ENCODE measurements at places on chromosomes 2 and 18.

DNA sequence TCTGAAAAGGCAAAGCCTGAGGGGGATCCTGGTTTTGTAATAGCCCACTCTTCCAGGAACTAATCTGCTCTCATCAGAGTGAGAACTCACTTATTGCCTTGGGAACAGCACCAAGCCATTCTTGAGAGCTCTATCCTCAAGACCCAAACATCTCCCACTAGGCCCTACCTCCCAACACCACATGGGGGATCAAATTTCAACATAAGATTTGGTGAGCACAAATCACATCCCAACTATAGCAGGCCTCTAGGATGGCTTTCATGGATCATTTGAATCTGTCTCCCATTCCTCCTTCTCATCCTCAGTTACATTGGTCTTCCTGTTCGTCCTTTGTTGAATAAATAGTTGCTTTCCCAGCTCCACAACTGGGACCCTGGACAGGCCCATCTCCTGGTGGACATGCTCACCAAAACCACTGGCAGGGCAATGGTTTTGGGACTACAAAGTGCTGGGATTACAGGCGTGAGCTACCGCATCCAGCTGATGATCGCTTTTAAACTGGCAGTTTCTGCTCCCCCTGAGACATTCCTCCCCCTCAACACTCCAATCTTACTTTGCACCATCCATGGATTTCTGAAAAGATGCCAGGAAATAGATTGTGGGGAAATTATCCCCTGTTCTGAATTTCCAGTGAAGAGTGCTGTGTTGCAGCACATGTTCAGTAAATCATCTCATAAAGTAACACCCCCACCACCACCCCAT, 42.6 kb downstream of the MCFD2 start:
- DNase-seq = no peak

- no peak for DNase-seq
Measured at GRCh38 chr2:232290668-232291067, 87.9 kb upstream of the ALPP start.

- peak; percentile 37 for DNase-seq
Measured at GRCh38 chr2:54558188-54559005, 102.3 kb downstream of the SPTBN1 start.

- DNase-seq = no peak
Measured at GRCh38 chr2:163528640-163529217, 207.1 kb downstream of the FIGN start.

- no peak for DNase-seq
Measured at GRCh38 chr2:46601328-46601963, 122.1 kb downstream of the TMEM247 start.

DNA sequence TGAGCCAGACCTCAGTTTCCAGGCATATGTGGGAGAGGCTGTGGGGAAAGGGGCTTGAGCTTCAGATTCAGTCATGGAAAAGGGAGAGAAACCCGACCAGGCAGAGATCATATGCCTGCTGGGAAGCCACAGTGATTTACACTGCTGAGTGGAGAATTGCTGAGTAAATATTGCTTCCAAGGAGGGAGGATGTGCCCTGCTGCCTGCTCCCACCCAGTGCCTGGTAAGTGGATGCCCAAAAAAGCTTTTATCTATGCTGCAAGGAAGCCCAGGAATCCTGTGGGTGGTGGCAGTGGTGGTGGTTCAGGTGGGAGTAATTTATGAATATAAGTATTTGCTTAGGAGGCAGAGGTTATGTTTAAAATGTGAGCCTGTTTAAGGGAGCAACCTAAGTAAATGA, 39.5 kb downstream of the INO80C start:
- DNase-seq = no peak

GRCh38 chr18:21996351-21996826, 173.0 kb upstream of the GATA6 start:
- no peak for DNase-seq

- no peak for DNase-seq
Measured at GRCh38 chr2:236337465-236338325, 73.5 kb upstream of the ASB18 start.

DNA sequence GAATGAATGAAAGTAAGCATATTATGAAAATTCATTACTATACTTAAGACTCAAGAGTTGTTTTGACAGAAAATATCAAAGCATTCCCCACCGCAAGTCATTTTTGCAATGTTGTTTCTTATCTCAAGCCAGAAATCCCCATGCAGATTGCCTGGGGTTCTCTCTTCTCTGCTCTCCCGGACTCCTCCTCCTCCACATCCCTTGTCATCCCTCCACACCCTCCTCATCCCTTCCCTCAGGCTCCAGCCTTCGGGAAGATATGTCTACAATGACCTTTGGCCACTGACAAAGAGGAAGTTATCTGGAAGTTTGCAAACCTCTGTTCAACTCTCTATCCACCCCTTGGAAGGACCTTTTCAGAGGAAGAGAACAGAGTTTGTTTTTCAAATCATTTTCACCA, 11.9 kb downstream of the TFCP2L1 start:
- no peak for DNase-seq

DNA sequence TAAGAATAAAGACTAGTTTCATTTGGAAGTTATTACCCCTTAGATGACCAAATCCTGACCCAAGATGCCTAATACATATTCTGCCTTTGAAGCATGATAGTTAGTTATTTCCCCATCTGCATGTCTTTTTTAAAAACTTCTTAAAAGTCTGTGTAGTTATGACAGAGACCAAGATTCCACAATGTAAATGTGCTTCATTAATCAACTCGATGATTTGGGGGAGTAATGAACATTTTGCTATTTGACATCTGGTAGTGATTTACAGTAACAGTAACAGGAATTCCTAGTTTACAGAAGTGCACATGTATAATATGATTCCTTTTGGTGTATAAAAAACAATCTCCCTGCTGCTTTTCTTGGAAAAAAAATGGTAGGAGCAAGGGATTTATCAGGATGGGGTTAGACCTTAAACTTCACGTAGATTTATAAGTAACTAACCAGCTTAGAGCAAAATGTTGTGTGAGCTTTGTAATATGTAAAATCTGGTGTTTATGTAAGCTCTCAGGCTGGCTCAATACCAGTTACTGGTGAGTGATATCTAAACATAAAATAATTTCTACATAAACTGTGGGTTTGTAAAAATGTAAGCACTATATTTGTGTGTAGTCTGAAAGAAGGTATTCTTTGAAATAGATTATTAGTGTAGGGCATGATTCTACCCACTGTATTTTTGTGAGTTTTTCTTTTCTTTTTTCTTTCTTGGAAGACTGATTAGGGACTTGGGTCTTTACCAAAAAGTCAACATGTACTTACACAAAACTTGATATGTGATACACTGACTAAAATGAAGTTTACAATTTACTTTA, 641.6 kb downstream of the EPHA4 start:
- no peak for DNase-seq

DNA sequence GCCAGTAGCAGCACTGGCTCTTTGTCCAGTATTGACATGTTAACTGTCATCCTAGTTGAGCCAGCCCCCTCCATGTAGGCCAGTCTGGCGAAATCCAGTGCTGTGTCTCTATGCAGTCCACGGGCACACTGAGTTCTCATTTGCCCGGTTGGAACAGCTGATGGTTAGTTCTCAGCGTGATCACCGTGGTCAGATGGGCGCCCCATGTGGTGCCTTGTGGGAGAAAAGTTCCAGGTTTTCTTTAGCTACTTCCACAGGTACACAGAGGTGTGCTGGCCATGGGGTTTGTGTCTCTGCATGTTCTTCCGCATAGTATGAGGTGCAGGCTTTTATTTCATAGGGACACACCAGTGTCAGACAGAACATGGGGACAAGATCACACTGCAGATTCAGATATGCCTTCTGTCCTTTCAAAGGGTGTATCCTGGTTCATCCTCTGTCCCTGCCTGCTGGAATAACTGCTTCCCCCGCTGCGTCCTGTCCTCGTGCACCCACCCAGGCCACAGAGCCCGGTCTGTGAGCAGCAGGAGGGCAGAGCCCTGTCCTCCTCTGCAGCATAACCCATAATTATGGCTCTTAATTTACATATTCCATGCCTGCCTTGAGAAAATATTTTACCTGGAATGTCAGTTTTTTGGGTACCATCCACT, 334.1 kb downstream of the GBX2 start:
- no peak for DNase-seq

GRCh38 chr2:239315308-239315707, 85.5 kb downstream of the HDAC4 start:
- DNase-seq = no peak

GRCh38 chr2:26738481-26738880, 25.6 kb upstream of the SLC35F6 start:
- DNase-seq = no peak

DNA sequence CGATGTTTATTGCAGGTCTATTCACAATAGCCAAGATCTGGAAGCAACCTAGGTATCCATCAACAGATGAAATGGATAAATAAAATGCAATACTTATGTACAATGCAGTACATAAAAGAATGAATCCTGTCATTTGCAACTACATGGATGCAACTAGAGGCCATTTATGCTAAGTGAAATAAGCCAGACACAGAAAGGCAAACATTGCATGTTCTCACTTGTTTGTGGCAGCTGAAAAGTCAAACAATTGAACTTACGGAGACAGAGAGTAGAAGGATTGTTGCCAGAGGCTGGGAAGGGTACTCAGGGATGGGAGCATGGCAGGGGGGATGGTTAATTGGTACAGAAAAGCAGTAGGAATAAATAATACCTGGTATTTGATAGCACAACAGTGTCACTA, 563.9 kb downstream of the TMX3 start:
- DNase-seq = no peak

GRCh38 chr2:171956135-171956825, 34.0 kb downstream of the HAT1 start:
- no peak for DNase-seq

DNA sequence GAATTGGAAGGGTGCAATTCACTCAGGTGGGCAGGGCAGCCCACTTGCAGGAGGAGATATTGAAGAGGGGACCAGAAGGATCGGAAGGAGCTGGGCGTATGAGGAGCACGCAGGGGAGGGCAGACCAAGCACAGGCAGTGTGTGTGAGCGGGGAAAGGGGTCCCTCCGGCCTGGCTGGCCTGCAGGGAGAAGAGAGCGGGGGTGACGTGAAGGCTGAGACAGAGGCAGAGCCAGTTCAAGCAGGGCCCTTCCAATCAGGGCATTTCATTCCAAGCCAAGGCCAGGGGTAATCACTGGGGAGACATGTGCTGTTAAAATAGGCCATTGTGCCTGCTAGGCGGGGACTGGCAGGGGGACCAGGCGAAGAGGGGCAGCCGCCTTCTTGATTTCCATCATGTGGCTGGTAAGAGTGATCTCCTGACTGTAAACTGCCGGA, 62.2 kb downstream of the ACKR3 start:
- DNase-seq = no peak

All from T1000 (cell line).